ENCODE measurements at places on chromosomes 7 and 10.

DNA sequence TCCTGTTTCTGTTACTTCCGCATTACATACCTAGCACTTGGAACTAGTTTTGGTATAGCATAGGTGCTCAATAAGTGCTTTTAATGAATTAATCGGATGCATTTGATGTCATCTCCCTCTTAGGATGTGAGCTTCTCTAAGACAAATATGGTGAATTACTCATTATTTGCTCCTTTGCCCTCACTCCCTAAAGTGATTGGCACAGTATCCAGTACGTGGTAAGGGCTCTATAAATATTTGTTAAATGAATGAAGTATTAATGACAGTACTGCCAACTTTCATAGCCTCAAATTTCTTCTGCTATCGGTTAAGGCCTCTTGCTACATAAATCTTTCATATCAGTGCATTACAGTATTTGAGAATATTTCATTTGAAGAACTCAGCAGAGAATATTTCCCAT is 75.9 kb upstream of the ARID5B start:
- no peak for DNase-seq

- no peak for DNase-seq
These were observed 1087.1 kb upstream of the POT1 start for GRCh38 chr7:126016722-126017121.

DNA sequence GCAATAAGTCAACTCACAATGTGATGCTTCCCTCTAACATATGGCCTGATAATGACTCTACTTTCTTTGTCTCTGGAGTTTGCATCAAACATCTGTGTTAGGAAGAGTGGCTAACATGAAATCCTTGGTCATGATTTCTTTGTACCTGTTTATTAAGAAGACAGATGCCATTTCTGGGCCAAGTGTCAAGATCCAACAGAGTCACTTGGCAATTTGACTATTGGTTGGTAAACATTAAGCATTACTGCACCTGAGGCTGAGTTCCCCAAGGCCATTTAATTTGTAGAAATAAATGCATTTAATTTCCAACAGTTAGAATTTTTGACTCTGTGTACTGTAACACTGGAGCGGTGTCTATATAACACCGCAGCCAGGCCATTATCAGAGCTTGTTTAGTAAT is 403.7 kb downstream of the GALNT17 start:
- no peak for DNase-seq

DNA sequence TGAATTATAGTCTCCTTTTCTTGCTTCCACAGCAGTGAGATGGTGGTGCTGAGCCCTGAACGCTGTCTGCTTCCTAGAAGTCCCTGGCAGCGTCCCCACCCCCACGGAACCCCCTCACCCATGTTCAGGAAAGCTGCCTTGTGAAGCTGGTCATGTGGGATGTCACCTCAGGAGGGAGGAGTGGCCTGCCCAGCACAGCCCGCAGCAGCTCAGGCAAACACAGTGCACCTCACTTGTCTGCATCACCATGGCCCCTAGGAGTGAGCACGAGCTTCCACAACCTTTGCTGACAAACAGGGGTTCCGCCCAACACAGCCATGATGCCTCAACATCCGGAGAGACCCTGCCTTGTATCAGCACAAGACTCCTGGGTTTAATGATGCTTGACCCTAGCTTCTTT is 508.9 kb downstream of the RPS24 start:
- no peak for DNase-seq

DNA sequence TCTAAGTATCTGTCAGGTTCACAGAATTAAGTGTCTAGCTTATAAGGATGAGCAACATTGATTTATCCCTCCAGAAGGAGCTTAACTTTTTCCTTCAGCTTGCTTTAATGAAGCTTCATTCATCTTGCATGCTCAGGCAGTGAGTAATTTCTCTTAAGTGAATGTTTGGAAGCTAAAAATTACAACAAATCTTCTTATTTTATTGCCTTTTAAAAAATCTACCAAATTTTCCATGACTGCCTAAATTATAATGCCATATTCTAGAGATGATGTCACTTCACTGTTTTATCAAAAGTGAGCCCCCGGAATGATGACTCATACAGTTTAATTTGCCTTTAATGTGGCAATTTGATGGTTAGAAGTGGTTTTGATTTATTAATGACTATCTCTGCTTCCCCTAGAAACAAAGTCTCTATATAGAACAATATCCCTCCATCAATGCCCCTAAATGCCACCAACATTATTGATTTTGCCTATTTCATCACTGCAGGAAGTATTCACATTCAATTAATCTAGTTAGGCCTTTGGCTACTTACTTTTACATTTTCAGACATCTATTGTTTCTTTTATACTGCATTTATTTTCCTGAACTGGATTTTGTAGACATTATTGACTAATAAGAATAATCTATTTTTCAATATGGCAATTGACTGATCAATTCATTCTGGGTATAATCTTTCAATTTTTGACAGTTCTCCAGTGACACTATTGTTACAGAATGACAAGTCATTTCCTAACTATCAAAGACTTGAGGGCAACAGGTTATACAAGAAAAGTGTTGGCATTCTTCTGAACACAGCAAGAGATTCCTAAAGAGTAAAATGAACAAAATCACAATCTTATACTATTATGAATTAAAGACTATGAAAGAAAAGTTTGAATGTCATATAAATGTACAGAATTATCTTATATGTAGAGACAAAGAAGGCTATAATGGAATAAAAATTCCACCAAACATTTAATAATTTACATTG is 139.3 kb upstream of the ODAD2 start:
- DNase-seq, result no peak

DNA sequence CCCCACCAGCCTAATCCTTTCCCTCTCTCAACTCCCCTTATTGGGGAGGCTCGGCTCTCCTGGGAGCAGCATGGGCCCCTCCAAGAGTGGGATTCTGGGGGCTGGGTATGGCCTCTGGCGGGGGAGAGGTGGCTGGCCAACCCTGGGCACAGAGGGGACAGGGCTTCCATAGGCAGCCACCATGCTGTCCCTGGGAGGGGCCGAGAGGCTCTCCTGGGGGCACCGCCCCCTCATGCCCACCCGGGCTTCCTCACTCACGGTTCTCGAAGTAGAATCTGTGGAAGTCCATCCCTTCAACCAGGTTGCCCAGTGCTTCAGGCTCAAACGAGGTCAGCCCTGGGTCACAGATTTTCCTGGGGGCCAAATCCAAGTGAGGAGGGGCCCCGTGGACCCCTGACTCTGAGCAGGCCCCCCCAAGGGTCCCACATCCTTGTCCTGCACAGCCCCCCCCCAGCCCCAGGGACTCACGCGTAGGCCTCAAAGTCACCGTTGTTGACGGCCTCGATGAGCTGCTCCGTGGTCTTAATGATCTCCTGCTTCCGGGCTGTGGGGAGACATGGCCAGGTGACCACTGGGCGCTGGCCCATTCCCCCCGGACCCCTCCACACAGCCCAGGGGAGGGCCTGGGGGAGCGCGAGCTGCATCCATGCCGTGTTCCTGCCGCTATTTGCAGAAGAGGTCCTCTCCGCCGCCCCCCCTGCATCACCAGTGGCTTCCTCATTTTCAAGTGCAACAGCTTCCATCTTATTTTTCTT is 19.8 kb downstream of the YKT6 start:
- DNase-seq, result no peak

DNA sequence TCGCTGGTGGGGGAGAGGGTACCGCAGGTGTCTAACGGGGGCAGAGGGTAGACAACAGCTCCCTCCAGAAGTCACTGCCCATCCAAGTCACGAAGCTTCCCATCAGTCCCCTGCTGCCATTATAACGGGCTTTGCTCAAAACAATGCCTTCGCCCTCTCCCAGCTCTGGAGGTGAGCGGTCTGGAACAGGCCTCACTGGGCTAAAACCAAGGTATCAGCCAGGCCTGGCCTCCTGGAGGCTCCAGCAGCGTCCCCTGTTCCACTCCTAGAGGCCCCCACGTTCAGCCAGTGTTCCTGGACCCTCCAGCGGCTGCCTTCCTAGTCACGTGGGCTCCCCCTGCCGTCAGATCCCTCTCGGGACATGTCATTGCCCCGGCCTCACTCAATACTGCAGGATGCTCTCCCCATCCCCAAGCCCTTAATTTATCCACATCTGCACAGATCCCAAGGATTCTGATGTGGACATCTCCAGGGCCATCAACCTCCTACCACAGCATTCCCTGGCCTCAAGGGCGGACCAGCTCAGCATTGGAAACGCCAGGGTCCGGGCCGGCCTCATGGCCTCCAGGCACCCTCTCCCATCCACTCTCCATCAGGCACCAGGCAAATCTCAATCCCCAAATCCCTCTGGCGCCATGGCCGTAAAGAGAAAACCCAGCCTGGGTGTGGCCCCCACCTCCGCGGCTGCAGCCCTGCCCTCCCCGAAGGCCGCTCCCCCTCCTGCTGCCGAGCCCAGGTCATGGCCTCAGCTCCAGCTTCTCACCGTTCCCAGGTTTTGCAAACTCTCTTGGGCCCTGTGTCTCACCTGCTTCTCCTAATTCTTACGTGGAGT is 104.1 kb upstream of the FAM20C start:
- DNase-seq, result no peak

- no peak for DNase-seq
These were observed 20.9 kb downstream of the ANKRD7 start for GRCh38 chr7:118245267-118246040.

GRCh38 chr7:55092186-55092974 is 73.6 kb downstream of the EGFR start:
- DNase-seq, result no peak

DNA sequence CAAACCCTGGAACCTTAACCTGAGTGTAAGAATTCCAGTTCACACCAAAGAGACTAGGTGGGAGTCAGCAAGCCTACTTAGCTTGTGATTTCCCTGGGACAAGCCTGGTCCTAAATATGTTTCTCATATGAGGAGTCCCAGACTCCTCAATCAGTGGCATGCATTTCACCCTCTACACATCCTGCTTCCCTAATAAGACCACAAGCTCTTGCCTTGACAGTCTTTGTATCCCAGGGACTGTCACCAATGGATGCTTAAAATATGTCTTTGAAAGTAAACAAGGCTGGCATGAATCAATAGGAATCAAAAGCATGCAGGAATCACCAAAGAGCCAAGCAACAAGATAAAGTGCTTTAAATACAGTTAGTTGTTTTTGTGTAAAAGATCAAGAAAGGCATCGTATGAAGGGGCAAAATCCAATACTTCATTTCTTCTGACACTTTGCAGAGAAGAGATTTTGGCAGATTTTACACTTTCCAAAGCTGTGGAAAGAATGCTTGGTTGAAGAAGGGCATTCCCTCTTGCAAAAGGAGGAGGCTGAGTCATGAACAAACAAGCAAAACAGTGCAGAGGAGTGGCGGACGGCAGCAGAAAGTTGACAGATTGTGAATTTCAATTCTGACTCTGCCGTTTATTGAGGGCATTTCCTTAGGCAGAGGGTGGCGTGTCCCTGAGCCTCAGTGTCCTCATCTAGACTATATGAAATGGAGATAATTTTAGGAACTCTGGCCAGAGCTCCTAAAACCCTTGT is 8.5 kb upstream of the NFE2L3 start:
- no peak for DNase-seq

- DNase-seq, result peak; percentile 38
These were observed 77.8 kb upstream of the PPIF start for GRCh38 chr10:79269443-79269842.

DNA sequence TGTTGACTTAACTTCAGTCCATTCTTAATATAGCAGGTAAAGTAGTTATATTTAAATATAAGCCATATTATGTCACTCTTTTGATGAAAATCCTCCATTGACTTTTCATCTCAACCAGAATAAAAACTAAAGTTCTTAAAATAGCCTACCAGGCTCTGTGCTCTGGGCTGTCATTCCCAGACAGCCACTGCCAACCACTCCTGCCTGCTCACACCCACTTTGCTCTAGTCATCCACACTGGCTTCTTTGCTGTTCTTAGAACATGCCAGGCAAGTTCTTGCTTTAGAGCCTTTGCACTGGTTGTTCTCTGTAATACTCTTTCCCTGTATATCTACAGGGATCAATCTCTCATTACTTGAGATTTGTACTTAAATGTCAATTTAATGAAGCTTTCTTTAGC is 80.6 kb downstream of the ZEB1 start:
- DNase-seq, result no peak

GRCh38 chr7:35185908-35186731 is 67.8 kb downstream of the TBX20 start:
- DNase-seq, result peak; percentile 24

GRCh38 chr10:80702143-80702542 is 164.4 kb downstream of the SH2D4B start:
- DNase-seq, result peak; percentile 14

DNA sequence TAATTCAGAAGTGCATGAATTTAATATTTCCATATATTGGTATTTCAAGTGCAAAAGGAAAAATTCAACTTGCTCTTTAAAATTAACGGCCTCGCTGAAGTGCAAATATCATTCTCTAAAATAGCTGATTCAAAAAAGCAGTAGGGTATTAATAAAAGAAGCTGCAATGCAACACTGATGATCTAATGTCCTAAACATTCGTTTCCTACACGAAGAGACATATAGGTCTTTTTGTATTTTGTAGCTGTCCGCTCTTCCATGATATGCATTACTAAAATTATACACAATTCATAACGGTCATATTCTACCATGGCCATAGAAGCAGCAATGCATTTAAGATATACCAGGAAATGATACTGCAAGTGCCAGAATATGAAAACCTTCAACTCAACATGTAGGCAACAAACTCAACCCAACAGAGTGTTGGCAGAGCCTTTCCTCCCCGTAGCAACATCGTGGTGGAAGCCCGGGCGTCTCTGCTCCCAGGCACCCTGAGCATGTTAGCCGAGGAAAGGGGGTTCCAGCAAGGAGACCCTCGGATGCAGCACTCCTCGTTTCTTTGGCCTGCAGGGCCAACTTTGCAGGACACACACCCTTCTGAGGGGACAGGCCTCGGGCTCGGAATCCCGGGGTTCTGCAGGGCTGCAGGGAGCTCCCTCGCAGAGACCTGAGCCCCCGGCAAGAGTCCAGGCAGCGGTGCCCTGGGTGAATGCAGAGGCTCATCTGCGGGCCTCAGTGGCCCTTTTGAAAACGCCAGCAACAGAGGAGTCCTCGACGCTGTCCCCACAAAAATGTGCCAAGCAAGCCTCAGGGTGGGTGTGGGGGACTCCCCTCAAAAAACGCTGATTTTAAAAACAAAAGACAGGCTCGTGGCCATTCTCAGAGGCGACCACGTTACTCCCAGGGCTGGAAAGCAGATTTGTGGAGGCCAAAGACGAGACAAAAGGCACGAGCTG is 1.6 kb downstream of the FAM171A1 start:
- no peak for DNase-seq

DNA sequence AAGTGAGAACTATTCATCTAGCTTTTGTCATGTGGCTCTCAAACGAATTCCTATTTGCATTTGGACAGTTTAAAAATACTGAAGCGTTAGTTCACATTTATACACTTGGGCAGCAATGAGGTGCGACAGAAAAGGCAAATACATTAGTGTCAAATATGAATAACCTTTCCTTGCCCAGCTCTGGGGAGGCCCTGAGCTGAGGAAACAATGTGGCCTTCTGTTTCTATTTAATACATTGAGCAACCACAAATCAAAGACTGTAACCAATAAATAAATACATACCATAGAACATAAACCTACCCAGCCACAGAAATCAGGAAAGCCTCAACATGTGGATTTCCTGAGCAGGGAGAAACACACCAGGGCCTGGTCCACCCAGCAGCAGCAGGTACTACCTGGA is 585.2 kb downstream of the PARD3 start:
- DNase-seq, result no peak

Measured in hippocampal formation (tissue), 2 donors.